ENCODE measurements at places on chromosomes 7 and 10.
A peak's percentile ranks its signal among the peaks of the same experiment; 100 is the strongest.

GRCh38 chr7:73811760-73812168, 19.0 kb upstream of the CLDN4 start:
- DNase-seq, result peak; percentile 83

- no peak for DNase-seq
Observed at GRCh38 chr7:95440394-95441038, 5.7 kb upstream of the PON2 start.

- no peak for DNase-seq
Observed at GRCh38 chr7:158268816-158269535, 318.6 kb downstream of the PTPRN2 start.

- no peak for DNase-seq
Observed at GRCh38 chr7:45033261-45033930, 33.4 kb downstream of the CCM2 start.

- no peak for DNase-seq
Observed at GRCh38 chr7:20798694-20799121, 12.0 kb upstream of the SP8 start.

DNA sequence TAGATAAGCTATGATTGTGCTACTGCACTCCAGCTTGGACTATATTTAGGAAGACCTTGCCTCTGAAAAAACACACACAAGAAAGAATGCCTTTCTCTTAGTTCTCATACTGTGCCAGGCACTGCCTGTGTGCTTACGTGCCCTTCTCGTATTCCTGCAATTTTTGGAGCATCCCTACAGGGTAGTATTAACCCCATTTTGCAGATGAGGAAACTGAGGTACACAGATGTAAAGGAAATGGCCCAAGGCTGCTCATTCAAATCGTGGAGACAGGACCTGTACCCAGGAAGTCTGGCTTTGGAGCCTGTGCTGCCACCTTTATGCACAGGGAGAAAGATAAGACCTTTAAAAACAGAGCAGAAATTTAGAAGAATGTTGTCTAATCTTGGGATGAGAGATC, 16.7 kb downstream of the AGAP3 start:
- no peak for DNase-seq

DNA sequence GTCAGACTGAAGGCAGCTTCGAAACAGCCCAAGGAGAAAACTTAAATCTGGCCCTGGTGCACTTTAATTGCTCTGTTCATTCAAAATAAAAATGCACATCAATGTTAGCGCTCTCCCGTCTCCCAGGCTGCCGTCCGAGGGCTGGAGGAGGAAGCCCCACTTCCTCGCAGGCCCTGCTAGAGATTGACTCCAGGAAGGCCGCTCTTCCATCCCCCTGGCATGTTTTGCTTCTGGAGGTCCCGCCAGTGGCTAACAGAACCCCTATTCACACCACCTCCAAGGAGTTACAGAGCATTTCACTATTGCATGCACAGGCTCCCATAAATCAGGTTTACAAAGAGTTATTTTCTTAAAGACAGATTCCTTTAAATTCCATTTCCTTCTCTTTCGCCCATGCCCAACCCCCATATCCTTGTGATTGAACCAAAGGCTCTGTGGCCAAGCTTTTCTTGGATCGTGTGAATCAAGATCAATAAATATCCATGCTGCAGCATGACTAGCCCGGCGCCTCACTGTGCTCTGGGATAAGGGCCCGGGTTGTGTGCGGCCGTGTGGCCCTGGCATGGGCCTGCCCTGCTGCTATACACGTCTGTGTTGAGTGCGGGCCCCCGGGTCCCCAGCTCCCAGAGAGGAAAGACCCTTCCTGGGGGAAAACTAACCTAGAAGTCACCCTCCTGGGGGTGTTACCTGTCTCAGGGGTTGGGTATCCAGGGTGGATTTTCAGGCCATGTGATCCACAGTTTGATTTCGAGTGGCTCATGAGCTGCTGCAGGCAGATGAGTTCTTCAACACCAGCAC, 118.7 kb upstream of the GDF10 start:
- DNase-seq, result no peak

DNA sequence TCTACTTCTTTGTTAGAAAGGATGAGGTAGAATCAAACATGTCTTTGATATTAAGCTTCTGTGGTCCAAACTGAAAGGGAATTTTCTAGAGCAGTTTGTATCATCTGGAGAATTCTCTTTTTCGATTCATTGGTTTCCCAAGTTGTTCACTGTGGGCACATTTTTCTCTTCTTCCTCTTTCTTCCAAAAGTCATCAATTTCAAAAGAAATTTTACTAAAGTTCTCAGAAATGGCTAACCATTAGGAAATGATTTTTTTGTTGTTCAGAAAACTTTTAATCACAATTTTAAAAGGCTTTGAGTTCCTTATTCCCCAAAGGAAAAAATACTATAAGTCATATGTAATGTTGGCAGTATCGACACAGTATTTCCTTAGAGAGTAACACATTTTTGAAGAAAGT, 28.3 kb upstream of the CCDC6 start:
- no peak for DNase-seq

- DNase-seq, result no peak
Observed at GRCh38 chr10:89114846-89115625, 92.1 kb downstream of the CH25H start.

DNA sequence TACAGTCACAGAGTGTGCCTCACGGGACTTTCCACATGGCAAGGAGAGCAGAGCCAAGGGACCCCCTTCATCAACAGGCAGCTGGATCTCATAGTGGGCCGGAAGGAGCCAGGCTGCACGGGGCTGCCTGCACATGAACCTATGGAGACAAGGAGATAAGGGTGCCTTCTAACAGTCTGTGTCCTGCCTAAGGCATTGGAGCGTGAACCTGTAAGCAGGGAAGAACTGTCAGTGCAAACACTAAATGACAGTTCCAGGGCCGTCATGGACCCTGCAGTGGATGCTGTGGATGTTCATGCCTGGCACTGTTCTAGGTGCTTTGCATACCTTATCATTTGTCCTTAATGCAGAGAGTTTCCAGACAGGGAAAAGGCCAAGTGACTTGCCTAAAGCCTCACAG, 85.9 kb downstream of the WIPF3 start:
- DNase-seq, result no peak

GRCh38 chr7:149475121-149476045, 14.5 kb upstream of the ZNF777 start:
- DNase-seq, result no peak

DNA sequence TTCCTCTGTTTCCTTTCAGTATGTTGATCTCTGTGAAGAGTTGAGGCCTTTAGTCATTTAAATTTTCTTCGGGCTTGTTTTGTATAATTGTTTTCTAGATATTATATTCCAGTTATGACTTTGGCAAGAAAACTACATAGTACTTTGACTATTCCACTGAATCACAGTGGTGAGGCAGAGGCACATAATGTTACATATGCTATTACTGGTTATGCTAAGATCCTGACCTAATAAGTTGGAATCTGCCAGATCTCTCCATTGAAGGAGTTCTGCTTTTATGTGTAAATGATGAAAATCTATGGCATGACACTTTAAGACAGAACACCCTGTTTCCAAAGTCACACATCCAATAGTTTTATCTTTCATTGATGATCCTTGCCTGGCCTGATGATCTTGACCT, 83.7 kb downstream of the CYP2C19 start:
- DNase-seq, result no peak

- no peak for DNase-seq
Observed at GRCh38 chr10:22324413-22324812, 3.5 kb downstream of the BMI1 start.

- DNase-seq, result no peak
Observed at GRCh38 chr10:22658745-22659410, 55.5 kb downstream of the PIP4K2A start.

DNA sequence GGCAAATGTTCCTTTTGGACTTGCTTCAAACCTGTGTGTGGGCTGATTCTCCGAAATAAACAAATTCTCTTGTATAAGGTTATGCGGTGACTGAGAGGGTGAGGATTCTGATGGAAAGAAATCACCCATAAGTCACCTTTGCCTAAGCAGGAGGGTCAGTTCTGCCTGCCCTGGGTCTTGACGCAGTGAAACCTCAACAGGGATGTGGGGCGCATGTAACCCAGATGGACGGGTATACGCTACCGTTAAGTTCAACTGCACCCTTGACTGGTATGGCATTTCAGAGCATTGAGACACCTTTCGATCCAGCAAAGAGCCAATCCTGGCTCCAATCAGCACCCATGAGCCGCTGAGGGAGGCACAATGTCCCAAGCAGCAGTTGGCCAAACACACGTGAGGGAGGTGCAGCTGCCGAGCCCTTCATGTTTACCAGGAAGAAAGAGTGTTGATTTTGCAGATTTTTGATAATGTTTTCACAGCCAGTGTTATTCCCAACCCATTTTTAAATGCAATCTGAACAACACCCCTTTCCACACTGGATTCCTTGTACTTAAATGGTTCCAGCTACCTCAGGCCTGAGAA, 48.1 kb downstream of the SORBS1 start:
- peak; percentile 52 for DNase-seq

- DNase-seq, result no peak
Observed at GRCh38 chr7:45292481-45292880, 134.9 kb downstream of the RAMP3 start.

DNA sequence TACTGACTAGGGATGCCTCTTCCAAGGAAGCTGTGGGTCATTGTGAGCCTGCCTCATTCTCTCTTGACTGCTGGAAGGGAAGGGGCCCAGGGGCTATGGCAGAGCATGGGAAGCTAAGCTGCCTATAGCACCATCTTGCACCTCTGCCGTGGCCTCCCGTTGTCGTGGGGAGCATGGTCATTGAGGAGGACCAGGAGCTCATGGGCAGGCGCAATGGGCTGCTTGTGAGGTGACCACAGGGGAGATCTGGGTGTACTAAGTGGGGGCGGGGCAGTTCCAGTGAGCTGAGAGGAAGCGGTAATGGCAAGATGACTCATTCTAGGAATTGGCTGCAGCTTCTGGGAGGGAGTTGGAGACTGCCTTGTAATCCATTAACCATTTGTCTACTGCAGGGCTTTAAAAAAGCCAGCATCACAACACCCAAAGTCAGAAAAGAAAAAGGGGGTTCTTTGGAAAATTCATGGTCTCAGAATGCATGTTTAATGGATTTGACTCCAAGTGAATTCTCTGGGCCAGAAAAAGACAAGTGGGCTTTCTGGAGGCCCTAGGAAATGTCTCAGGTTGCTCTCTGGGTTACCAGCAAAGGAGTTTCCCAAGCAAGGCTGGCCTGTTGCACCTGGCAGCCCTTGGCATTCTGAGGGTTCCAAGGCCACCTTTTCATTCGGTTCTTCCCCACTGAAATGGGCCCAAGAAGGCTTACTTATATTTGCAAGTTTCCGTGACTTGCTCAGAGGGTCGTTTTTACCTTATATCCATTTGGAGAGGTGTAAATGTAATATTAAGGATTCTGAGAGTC, 3.6 kb downstream of the DUSP5 start:
- peak; percentile 91 for DNase-seq

DNA sequence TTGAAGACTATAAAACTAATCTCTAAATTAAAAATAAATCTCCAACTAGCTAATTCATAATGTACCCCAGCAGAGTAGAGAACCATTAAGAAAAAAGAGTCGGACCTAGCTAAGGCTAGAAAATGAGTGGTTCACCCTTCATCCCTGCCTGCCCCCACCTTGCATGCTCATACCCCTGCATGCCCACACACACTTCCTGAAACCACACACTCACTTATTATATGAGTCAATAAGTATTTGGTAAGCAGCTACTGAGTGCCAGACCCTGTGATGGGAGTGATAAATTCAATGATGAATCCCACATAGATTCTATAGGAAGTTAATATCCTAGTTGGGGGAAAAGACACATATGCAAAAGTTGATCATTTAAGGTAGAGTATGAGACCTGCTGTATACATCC, 152.9 kb upstream of the INHBA start:
- no peak for DNase-seq

DNA sequence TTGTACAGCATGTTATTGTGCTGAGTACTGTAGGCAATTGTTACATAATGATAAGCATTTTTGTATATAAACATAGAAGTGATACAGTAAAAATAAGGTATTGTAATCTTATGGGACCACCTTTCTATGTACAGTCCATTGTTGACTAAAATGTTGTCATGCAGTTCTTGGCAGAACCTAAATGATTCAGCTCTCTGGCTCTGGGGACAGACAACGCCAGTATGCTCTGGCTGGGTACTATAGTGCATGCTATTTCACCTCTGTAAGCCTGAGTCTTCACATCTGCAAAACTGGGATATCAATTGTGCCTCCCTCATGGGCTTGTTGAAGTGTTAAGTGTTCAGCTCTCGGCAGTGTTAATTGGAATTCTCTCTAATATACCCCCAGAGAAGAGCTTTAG, 674.3 kb downstream of the INHBA start:
- DNase-seq, result no peak

- no peak for DNase-seq
Observed at GRCh38 chr7:104980841-104981671, 32.9 kb upstream of the KMT2E start.

DNA sequence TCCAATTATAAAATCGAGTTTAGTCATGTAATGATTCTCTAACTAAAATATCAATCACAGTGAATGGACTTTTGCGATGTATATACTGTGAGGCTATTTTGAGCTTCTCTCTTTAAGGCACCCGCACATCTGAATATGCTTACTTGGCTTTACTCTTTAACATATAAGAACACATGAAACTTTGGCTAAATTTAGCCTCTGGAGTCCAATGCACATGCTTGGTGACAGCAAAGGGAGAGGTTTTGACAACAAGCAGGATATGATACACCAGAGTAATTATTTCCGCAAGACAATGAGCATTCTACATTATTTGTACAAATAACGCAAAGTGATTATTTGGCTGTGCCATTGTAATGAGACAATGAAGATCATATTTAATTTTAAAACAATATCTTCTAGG, 72.4 kb downstream of the ARID5B start:
- no peak for DNase-seq

DNA sequence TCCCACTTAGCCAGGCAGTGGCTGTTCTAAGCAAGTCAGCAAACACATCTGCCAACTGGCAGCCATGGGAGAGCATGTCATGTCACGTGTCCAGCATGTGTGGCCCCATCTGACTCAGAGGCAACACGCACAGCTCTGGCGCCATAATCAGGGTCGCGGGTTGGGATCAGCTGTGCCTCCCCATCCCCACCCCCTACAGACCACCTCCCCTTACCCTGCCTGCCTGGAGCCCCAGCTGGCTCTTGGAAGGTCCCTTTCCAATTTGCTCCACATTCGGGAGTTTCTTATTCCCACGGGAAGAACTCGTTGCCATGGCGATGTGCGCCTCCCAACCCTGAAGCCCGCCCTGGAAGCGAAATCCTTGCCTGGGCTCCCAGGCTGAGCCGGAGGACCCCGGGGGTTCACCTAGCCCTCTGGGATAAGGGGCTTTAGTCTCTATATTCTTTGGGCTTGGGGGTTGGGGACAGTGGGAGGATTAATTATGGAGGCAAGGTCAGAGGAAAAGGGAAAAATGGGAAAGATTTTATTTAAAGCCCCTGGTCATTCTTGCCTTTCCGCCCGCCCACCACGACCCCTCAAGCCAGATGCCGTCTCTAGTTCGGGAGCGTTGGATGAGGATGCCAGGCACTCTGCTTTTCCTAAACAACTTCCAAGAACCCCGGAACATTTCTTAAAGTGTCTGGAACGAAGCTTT, 283.7 kb downstream of the ZEB1 start:
- peak; percentile 63 for DNase-seq

DNA sequence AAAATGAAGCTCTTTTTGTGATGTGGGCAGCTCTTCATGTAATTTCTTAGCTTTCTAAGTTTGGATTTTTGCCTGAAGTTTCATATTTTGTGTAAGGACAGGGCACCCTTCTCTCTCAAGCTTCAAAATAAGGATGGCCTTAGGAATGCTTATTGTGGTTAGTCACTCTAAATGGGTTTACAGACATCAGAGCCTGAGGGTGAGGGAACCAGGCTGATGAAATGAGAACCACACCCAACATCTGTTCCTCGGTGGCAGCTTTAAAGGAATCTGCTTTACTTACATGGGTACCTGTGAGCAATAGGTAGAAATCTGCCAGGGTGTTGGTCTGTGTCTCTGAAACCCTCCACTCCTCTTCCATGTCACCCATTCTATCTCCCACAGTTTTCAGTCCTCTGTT, 174.3 kb downstream of the EMX2 start:
- DNase-seq, result no peak
